ENCODE measurements at places on chromosomes 4 and X.

- DNase-seq, result no peak
Measured at GRCh38 chr4:7852568-7853185, 87.0 kb downstream of the AFAP1 start.

- DNase-seq, result no peak
Measured at GRCh38 chr4:7638984-7639789, 204.5 kb upstream of the PSAPL1 start.

GRCh38 chr4:175412746-175413145, 399.3 kb downstream of the GPM6A start:
- no peak for DNase-seq

GRCh38 chrX:119478504-119478903, 10.3 kb downstream of the SLC25A5 start:
- no peak for DNase-seq

DNA sequence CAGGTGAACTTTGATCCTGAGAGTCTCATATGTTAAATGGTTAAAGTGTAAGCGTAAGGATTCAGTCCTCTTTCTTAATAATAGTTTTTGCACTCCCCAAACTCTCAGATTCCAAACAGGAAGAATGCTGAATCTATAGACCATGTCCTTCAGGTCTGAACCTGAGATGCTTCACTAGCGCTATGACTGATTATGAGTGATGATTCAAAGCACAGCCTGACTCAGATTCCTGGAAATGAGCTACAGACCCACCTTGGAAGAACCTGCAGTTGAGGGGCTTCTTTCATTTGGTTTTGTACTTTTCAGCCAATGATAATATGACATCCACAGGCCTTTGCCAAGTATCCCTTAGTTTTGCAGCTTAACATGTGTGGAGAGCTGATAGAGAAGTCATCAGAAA, 1.4 kb downstream of the EDNRA start:
- DNase-seq, result no peak

- DNase-seq, result no peak
Measured at GRCh38 chr4:99834569-99834968, 17.9 kb downstream of the DAPP1 start.

DNA sequence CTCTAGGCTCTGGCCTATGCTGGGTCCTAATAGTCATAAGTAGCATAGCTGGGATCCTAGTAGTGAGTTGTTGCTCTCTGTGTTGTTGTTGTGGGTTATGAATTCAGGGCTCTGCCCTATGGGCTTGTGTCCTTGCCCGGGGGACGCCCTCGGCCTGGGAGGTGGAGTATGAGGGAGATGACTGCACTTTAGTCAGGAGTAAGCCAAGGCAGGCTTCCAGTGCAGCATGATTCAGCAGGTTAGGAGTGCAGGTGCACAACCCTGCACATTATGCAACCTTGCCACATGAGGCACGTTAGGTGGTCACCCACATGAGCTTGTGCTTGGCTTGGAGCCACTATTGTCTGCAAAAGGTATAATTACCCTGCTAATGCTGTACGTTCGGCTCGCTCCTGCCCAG, 58.4 kb upstream of the CCDC149 start:
- DNase-seq, result no peak

- DNase-seq, result no peak
Measured at GRCh38 chrX:15838017-15838416, 16.6 kb downstream of the AP1S2 start.

DNA sequence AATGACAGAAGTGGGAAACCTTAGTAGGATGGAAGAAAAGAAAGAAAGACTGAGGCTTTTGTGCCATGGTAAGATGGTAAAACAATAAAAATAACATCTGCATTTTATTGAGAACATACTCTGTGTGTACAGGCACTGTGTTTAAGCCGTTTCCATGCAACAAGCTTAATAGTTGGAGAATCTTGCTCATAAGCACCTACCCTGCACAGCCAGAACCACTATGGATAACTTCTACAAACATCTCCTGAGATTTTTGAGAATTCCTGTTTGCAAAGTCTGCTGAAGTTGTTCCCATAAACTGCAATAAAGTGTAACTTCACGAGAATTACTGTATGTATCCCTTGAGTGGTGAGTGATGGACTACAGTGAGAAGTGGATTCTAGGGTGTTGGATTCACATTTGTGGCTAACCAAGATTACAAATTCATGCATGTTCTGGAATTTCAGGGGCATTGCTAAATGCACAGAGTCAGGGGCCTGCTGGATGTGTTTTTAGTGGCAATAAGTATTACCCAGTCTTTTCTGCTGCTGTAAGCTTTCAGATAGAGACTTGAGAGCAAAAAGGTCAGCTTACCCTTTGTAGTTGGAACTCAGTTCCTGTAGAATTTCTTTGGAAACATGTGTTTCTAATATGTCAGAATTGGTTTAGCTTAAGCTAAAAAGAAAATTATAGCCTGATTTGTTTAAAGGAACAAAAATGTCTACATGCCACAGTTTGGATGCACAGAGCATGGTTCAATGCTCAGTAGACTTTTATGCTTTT, 132.5 kb downstream of the AFF1 start:
- DNase-seq, result no peak

- DNase-seq, result no peak
Measured at GRCh38 chr4:184897895-184898294, 72.1 kb upstream of the ACSL1 start.
